ENCODE measurements at places on chromosomes 3 and 15.

DNA sequence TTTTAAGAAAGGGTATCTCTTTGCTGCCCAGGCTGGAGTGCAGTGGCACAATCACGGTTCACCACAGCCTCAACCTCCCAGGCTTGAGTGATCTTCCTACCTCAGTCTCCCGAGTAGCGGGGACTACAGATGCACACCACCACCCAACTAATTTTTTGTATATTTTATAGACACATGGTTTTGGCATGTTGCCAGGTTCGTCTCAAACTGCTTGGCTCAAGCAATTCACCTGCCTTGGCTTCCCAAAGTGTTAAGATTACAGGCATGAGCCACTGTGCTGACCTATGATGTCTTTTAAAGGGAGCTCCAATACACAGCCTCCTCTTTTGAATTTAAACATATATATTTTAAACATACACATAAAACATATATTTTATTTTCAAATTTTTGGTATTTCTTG, 60.9 kb downstream of the SLC9C1 start:
- no peak for DNase-seq

DNA sequence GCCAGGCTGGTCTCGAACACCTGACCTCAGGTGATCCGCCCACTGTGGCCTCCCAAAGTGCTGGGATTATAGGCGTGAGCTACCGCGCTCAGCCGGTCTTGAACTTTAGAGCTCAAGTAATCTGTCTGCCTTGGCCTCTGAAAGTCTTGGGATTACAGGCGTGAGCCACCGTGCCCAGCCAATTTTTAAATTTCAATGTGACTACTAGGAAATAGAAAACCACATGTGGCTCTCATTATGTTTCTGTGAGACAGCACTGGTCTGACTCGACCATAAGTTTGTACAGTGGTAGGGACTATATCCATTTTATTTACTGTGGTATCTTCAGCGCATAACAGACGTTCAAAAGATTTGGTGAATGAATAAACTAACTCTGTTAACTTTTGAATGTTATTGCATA, 9.1 kb downstream of the ZFAND6 start:
- no peak for DNase-seq

DNA sequence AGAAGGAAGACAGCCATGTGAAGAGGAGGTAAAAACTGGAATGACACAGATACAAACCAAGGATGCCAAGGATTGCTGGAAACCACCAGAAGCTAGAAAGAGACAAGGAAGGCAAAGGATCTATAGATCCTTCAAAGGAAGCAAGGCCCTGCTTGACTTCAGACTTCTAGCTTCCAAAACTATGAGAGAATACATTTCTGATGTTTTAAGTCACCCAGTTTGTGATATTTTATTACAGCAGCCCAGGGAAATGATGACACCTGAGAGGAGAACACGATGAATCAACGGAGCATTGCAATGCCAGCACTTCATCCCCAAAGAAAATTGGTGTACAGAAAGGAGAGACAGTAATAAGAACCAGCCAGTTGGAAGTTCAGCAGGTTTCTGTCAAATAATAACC, 116.3 kb downstream of the MAGI1 start:
- DNase-seq: no peak

DNA sequence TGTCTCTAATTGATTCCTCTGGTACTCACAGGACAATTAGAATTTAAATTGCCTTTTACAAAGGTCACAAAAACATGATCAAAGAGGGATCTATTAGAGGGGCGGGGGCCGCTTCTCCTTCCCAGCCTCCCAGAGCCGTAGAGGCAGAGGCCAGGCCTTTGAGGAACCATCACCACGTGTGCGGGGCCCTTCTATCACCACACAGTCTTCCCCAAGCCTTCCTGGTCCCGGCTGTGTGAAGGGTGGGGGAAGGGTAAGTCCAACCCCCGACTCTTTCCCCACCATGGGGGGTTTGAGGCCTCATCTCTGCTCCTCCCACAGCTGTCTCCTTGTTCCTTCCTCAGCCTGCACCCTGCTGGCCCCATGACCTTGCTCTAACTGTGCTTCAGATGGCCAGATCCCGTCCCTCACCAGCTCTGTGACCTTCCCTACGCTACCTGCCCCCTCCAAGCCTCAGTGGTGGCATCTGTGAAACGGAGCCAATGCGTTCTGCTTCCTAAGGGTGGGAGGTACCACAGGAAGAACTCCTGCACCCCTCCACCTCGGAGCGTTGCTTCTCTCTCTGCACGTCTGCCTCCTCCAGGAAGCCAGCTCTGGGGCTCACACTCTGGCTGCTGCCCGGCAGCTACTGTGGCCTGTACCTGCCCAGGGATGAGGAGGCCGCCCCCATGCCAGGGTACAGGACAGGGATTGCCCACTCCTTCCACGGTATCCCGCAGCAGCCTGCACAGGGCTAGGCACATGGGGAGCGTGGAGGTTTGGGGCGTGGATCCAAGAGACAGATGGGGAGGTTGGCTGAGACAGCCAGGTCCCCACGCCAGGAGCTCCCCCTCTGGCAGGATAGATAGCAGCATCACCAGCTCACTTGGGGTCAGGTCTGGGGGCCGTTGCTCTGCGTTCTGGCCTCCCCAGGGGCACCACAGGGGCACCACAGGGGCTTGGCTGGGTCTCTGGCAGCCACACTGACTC, 83.8 kb downstream of the LINGO1 start:
- no peak for DNase-seq

GRCh38 chr3:134600206-134600605, 50.6 kb downstream of the KY start:
- DNase-seq: no peak

GRCh38 chr3:50120364-50121071, 31.8 kb downstream of the RBM5 start:
- no peak for DNase-seq

DNA sequence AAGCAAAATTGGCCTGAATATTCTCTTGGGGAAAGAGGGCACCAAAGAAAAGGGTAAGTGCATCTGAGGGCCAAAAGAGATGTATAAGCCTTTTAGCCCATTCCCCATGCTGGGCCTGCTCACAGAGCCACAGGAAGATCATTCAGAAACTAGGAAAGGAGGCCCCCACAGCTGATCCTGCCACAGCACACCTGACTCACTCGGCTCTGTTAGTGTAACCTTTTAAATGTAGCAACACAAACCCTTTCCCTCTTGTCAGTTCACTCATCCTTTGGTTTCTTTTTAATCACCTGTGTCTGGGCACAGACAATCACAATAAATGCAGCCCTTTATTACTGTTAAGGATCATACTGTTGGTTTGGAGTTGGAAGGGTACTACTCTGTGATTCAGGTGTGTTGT, 69.9 kb downstream of the PDCD6IP start:
- no peak for DNase-seq

DNA sequence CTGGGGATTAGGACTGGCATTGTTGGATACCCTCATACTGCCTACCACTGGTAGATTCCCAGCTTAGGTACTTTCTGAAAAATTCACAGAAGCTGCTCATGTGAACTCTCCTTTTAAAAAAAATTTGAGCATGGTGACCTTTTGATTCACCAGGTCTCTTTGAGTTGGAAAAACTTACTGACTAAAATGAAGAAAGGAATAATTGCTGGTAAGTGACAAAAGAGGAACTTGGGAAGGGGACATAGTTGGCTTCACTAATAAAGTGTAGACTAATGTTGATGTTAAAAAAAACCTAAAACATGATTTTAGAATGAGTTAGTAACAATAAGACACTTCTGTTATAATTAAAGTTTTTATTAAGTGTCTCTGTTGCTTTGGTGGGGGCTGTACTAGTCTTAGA, 8.6 kb downstream of the VPS8 start:
- DNase-seq: no peak

GRCh38 chr3:77304700-77305021, 264.8 kb downstream of the ROBO2 start:
- DNase-seq: no peak

GRCh38 chr15:29695489-29696167, 126.6 kb downstream of the TJP1 start:
- no peak for DNase-seq

DNA sequence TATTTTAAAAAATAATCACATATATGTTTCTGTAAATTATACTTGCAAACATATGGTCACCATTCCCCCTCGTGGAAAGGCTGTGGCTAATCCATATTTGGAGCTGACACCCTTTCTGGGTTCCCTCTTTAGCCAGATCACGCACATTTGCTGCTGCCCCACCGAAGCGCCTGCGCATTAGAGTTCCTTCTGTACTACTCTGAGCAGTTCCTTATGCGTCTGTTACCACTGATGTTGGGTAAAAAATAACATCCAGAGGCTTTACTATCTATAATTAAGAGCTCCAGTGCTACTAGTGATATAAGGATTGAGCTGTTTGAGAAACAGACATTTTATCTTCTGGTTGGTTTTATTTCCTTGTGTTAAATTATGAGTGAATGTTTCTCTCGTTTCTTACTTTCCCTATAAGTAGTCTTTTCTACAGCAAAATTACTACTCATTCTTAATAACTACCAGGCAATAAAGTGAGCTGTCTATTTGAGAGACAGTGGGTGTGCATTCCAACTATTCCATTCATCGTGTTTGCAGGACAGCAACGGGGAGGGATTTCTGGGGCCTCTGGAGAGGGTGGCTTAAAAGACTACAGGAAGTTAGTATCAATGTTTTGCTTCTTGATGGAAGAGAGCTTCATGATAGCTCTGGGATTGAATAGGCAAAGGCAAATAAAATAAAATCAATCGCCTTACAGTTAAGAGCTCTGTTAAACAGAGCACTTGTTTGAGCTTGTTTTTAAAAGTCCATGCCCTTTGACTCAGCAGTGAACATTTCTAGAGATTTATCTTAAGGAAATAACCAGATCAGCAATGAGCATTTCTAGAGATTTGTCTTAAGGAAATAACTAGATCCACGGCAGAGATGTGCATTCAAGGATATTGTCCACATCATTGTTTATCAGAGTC, 245.2 kb downstream of the CD47 start:
- DNase-seq: no peak

DNA sequence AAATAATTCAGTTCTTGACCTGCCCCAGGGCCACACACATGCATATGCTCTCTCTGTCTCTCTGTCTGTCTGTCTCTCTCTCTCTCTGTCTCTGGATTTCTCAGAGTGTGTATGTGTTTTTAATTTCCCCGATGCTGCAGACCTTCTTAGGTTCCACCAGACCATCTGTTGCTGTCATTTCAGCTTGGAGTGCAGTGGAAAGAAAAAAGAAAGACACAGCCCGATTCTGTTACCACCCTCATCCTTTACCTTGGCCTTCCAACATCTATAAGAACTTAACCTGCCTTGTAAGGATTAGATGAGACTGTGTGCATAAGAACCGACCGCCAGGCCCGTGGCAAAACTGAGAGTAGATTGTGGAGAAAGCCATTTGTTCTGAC, 9.7 kb upstream of the PGPEP1L start:
- DNase-seq: no peak

DNA sequence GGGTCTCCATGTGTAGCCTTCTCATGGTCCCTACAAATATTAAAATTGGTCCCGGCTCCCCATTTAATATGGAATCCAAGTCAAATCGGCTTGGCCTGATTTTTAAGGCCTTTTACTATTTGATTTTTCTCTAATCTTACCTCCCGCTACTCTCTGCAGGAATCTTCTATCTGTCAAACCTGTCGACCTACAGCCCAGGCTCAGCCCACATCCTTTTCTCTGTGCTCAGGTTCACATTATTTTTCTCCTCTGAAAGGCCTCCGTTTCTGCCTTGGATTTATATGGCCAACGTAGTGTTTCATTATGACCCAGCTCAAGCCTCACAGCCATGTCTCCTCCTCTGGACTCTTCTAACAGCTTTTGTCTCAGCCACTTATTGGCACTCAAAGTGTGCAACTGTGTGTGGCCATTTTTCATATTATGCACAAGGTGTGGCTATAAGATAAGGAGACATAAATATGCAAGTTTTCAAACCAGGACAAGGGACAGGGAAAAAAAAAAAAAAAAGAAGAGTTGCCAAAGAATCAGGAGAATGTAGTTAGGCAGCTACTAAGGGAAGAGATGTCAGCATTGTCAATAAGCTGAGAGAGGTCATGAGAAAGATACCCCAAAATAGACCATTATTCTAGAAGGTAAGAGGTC, 2.1 kb upstream of the GLCE start:
- no peak for DNase-seq

DNA sequence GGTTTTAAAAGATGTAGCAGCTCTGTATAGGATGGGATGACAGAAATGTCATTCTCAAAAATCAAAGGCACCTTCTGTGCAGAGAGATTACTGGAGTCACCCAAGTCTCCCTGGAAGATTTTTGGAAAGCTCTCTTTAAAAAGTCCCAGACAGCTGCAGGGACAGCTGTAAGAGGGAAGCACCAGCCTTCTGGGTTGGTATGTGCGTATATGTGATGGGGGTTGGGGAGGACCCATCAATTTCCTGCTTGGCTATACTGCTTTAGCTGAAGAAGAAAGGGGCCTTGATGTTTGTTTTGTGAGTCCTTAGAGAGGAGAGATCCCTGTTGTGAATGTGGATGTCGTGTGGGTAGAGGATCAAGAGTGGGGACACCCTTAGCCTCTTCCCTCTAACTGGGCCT, 5.4 kb upstream of the SEC11A start:
- peak; percentile 43 for DNase-seq

DNA sequence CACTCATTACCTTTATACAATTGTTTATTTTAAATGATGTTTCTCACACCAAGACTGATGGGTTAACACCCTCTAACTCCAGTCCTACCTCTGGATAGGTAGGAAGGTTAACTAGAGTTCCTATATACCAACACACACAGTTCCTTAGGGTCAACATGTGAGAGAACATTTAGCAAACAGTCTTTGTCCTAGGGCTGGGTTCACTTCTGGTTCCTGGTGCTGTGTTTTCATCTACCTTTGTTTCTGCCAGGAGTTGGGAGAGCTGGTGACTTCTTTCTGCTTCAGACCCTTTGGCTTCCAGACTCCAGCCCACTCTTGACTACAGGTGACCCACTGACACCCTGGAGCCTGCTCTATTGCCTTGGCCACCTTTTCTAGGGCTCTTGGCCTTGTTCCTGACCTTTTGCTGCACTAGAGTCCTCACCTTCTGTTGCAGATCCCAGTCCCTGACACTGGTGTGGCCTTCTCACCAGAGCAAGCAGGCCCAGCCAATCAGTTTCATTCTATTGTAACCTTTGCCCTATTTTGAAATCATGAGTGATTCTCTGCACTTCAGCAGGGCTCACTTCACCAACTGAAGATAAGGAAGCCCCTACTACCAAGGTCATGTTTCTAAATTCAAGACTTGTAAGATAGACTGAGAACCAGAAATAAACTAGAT, 50.0 kb upstream of the SECISBP2L start:
- no peak for DNase-seq

DNA sequence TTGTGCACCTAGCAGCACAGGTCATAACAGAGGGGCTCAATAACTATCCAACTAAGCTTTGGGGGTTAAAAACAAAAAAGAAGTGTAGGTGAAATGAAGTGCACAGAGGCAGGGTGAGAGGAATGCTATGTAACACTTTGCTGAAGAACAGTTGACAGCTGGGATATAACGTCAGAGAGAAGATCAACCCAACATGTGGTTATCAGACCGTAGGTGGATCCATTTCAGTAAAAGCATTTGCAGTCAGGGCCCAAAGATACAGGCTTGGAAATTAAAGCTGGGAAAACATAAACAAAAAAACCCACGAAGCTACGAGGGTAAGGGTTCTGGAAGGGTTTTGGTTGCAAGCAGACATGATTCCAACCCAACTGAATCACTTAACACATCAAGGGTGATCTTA, 377.5 kb upstream of the NR2F2 start:
- DNase-seq: no peak
